ENCODE measurements at places on chromosomes 7 and 10.

- DNase-seq = peak; percentile 38
Measured at GRCh38 chr7:36784991-36785940, 61.0 kb upstream of the AOAH start.

DNA sequence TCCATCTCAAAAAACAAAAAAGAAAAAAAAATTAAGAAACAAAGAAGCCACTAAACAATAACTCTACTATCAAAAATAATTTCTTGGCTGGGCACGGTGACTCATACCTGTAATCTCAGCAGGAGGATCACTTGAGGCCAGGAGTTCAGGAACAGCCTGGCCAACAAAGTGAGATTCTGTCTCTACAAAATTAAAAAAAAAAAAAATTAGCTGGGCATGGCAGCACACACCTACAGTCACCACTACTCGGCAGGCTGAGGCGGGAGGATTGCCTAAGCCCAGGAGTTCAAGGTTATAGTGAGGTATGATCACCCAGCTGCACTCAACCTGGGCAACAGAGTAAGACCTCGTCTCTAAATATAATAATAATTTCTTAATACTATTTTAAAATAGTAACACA, 69.0 kb downstream of the PARD3 start:
- DNase-seq = no peak

DNA sequence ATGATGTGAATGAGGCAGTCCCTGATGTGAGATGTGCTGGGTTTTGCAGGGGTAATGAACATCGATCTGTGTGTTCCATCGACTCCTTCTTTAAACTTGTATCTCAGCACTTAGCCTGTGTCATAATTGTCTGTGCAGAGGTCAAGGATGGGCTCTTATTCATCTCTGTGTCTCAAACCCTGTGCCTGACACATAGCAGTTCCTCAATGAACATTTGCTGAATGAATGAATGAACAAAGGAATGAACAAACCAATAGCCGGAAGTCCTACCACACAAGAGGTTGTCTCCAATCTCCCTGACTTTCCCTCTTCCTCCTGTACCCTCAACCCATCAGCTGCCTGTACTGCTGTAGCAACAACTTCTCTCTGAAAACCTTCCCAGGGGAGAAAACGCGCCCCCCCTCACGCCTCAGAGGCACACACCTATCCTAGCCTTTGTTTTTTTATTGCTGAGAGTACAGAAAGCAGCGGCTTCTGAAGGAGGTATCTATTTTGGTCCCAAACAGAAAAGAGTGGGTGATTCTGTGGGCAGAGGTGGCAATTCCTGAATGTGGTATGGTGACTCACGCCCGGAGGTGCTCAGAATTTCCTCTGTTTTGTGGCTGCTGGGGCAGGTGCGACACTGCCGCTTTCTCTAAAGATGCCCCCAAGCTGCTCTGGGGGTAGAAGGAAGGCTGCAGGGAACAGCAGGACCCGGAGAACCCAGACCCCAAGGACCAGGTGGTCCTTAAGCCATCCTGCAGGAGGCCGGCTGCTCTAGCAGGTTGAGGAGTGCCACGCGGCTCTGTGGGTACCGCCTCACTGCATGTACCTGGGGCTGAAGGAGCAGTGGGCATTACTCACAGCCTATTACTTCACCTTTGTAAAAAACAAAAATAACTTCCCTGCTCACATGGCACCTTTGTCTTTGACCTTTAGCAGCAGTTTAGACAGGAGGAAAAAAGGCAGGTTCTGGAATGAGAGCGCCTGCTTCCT, 9.6 kb downstream of the IL2RA start:
- no peak for DNase-seq

DNA sequence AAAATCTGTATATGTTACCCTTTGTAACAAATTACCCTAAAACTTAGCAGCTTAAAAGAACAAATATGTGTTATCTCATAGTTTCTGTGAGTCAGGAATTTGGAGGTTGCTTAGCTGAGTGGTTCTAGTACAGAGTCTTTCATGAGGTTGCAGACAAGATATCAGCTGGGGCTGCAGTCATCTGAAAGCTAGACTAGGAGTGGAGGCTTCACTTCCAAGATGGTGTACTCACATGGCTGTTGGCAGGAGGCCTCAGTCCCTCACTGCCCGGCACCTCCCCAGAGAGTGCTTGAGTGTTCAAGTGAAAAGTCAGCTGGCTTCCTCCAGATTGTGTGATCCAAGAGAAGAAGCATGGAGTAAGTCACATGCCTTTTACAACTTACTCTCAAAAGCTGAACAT, 16.9 kb upstream of the GGCT start:
- DNase-seq = peak; percentile 12

- DNase-seq = no peak
Measured at GRCh38 chr10:17811146-17811865, 2.2 kb downstream of the MRC1 start.

DNA sequence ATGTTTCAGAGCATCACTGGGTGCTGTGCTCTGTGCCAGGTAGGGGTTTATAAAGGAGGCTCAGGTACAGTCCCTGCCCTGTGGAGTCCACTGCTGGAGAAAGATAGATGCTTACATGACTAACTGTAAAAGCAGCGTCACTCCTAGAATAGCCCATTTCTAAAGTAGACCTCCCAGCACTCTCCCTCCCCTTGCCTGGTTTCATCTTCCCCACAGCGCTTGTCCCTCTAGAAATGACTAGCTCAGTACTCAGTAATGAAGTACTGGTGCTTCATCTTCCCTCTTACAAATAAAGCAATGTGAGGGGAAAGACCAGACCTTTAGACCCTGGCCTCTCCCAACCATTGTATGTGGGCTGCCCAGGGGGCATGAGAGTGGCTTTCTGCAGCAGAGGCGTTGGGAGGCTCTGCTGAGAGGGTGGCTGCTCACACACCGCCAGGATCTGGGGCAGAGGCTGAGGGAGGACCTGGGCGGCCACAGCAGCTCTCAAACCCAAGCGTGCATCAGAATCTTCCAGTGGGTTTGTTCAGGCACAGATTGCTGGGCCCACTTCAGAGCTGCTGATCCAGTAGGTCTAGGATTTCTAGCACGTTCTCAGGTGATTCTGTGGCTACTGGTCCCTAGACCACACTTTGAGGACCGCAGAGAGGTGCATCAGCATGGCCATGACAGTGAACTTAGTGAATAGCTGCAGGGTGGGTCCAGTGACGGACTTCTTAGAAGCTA, 110.3 kb upstream of the ANLN start:
- DNase-seq = no peak

GRCh38 chr10:49276596-49276995, 22.4 kb upstream of the C10orf71 start:
- DNase-seq = no peak

DNA sequence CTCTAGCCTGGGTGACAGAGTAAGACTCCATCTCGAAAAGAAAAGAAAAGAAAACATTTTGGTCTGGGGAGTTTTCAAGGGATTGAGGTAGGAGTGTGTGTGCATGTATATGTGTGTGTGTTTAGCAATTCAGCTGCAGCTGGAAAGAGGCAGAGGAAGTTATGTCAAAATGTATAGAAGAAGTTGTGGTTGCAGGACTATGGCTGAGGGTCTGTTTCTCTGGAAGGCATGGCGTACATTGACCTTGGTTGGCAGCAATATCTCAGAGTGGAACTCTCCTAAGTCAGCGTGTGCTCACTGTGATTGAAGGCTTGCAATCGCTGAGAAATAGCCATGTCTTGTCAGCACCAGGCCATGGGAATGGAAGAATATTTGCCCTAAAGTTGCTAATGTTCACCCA, 28.6 kb upstream of the RHBDD2 start:
- DNase-seq = no peak

GRCh38 chr10:5805711-5806110, 7.5 kb downstream of the GDI2 start:
- no peak for DNase-seq

DNA sequence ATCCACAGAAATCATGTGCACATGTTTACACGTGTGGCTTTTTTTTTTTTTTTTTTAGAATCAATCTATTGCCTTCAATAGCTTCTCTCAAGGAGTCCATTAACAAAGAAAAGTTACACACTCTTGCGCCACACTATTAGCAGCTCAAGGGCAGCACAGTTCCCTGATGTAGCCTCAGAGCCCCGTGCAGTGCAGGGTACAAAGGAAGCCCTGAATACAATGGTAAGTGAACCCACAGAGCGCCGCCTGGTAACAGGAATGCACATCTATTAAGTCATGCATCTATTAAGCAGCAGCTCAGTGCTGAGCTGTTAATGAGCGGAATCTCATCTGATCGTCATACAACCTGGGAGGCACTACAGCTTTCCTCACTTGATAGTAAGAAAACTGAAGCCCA, 113.7 kb upstream of the PDLIM1 start:
- no peak for DNase-seq

- no peak for DNase-seq
Measured at GRCh38 chr10:88232029-88232895, 350.9 kb downstream of the RNLS start.

DNA sequence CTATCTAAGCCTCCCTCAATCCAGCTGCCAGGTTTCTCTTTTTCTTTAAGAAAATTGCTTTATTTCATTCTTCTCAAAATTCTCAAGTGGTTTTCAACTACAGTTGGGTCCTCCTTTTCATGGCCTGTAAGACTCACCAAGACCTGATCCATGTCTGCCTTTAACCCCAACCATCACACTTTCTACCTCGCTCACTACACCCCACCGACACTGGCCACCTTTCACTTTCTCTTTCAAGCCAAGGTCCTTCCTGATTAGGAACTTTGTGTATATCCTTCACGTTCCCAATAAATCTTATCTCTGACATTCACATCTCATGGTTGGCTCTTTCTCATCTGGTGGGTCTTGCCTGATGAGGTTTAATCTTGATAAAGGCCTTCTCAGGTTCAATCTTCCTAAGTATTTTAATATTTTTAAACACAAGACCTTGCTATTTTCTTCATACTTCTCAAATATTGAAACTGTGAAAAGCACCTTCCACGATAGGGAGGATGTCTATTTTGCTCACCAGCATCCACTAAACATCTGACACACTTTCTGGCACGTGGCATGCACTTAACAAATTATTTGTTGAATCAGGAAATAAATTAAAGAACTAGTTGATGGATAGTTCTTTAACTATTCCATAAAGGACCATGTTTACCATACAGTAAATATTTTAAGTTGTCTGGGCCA, 624.8 kb downstream of the GRID1 start:
- no peak for DNase-seq

DNA sequence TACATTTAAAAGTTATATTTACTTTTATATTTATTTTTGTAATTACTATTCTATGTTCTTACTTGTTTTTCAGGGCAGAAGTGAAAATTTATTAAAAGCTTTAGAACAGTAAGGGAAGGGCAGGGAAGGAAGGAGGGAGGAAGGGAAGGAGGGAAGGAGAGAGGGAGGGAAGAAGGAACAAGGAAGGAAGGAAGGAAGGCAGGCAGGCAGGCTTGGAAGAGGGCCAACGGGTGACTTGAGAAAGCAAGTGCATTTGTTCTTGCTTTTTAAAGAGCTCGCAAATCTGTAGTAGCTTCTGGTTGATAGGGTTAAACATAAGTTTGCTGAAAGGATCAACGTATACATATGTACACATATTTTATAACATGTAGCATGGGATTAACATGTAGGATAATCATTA, 725.3 kb upstream of the FZD8 start:
- no peak for DNase-seq

DNA sequence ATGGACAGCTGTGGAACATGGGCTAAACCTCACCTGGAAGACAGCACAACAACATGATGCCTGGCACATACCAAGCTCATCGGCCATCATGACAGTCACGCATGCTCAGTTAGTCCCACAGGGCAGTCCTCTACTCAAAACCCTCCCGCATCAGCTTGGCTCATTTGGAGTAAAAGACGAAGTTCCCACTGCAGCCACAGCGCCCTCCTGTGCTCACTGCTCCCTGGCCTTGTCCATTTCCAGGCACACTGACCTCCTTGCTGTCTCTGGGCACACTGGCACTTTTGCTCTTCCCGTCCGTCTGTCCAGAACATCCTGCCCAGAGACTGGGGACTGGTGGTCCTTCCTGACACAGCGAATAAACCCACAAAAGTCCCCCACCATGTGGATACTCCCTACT, 66.2 kb downstream of the LARP4B start:
- no peak for DNase-seq

- no peak for DNase-seq
Measured at GRCh38 chr7:76231583-76231982, 29.9 kb downstream of the SRRM3 start.

GRCh38 chr10:49161411-49161997, 26.7 kb downstream of the TMEM273 start:
- DNase-seq = no peak

DNA sequence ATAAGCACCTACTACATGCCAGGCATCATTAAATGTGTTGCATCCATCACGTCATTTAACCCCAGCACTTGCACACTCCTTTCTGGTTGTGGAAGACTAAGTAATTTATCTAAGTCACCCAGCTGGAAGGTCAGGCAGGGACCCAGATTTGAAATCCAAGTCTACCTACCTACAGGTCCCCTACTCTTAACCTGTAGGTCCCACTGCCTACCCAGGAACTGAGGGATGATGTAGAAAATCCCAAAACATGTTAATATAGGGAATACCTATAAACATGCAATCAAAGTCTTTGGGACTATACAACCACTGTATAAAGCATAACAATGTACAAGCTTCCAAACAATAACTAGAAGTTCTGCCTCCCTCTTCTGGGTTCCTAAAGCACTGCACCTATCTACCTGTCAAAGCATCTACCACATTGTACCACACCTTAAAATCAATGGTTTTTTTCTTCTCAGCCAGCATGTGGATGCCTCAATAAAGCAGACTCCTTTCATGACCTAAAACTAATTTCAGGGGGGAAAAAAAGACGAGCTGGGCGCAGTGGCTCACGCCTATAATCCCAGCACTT, 5.6 kb downstream of the IL6 start:
- DNase-seq = peak; percentile 6

DNA sequence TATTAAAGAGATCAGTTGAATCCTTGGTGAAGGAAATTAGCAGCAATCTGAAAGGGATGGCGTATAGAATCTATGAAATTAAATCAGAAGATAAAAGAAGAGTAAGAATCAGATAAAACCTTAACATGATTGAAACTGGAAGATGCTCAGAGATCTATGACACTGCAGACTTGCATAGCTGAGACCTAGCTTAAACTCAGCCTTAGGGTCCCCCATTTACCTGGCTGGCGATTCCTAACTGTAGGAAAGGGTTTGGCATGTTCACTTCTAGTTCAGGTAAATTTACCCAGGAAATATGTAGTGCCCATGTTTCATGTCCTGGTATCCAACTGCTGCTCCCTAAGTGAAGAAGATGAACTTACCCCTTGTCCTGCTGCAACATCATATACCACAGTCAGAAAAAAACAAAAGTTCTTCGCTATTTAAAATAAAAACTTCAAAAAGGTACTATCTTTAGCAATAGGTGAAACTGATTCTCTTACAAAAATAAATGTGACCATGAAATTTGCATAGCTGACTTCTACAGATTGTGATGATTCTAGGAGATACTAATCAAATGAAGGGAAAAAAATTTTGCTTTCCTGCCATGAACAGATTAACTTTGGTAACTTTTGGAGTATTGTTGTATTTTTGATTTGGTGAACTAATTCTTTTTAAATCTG, 47.8 kb upstream of the TMEM243 start:
- no peak for DNase-seq

Measured in NCI-H2171 treated with DMSO at 0.1 percent for 48 hours (cell line).